ENCODE measurements at places on chromosomes 16 and 17. TPM values are rescaled to one million over a fixed set of nuclear protein-coding genes. Genes with fewer than 3 reads are reported as not detected.
A peak's percentile ranks its signal among the peaks of the same experiment; 100 is the strongest.

DNA sequence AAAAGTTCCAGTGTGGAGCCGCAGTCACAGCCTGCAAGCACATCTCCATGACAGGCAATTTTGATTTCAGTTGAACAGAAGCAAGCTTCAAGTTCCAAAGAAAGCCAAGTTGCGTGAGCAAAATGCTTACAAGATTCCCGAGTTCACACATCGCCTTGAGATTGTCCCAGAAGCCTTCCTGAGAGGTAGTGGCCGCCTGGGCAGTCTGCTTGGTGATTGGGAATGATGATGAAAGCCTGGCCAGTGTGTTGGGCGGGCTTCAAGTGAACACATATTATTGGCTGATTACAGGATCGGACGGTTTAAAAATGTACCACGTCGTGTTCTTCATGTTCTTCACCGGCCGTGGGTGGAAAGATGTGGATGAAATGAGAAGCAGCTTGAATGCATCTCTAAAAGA lies 185.5 kb downstream of the FOXL1 start:
- no peak for DNase-seq

GRCh38 chr16:78593352-78593751 lies 493.9 kb downstream of the WWOX start:
- no peak for DNase-seq

GRCh38 chr17:69506489-69506888 lies 92.0 kb downstream of the MAP2K6 start:
- no peak for DNase-seq

GRCh38 chr16:2881783-2882649 lies 999 bp upstream of the FLYWCH2 start:
- DNase-seq = no peak

GRCh38 chr16:66651474-66651765 lies 45.1 kb downstream of the CMTM4 start:
- DNase-seq = no peak

DNA sequence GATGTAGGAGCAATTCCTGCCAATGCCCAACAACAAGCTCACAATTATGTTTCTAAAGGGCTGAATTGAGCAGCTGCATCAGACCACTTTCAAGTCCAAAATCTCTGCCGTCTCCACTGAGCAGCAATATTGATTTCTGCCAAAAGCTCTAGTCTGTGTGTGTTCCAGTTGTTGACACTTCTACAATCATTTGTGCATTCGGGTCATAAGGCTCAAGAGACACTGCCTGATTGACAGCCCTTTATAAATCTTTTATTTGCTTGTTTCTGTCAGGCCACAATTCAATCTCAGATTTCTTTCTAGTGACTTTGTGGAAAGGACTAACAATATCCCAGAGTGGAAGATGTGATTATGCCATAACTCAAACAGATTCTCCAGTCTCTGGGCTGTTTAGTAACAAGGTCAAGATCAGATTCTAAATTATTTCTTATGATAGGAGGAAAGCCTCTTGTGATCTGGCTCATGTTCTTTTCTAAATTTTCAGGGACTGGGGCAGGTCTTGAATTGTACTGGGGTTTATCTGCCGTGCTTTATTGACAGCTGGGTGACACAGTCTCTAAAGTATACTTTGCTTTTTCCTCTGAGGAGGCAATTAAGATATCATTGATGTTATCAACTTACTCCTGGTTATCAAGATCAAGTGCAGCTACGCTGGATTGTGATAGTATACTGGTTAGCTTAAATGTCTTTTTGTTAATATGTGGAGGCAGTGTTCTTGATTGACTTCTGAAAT lies 377.1 kb downstream of the CNTNAP4 start:
- DNase-seq = no peak

GRCh38 chr17:20159406-20160069 lies 150.4 kb downstream of the SPECC1 start:
- no peak for DNase-seq

GRCh38 chr17:35548978-35549377 lies 11.5 kb upstream of the SLFN12L start:
- no peak for DNase-seq

- peak; percentile 1 for DNase-seq
Measured at GRCh38 chr16:78566397-78567073, 467.1 kb downstream of the WWOX start.

GRCh38 chr16:30115238-30115637 lies 1.9 kb upstream of the GDPD3 start:
- no peak for DNase-seq

GRCh38 chr17:75459590-75460267 lies 3.3 kb downstream of the TMEM94 start:
- DNase-seq = no peak

DNA sequence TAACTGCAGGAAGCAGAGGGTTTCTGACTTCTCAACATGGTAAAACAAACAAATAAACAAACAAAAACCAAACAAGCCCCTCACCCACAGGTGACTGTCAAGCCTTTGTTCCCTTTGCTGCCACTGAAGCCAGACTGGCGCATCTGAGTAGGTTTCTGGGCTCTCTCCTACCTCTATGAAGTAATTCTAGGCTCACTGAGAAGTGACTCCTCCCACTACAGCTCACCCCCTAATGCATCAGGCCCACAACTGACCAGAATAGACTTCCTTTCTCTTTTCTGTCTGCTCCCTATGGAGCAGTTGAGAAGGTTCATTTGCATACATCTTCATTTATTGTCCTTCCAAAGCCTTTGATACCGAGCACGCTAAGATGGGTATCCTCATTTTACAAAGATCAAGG lies 77.0 kb upstream of the CCL2 start:
- DNase-seq = no peak

REXO5 gene
- total RNA-seq = 1.1 TPM

TBC1D3I gene
- 1.3 TPM for total RNA-seq

KCNG4 gene
- total RNA-seq = not detected

SLC6A2 gene
- total RNA-seq = not detected

SEPTIN1 gene
- 206 TPM for total RNA-seq

ATP2A3 gene
- 177 TPM for total RNA-seq

C1QTNF8 gene
- not detected for total RNA-seq

MLKL gene
- 37.5 TPM for total RNA-seq

TBC1D24 gene
- 9.6 TPM for total RNA-seq
